Stimulated activated memory B cell treated with anti-CD40 and anti-IgM and Interleukin-4, amounts not matched to agents 10 μg/mL and 1 μg/mL and 100 μg/mL, for 72 hours (primary cell): ENCODE measurements at places on chromosomes 6 and 20.

DNA sequence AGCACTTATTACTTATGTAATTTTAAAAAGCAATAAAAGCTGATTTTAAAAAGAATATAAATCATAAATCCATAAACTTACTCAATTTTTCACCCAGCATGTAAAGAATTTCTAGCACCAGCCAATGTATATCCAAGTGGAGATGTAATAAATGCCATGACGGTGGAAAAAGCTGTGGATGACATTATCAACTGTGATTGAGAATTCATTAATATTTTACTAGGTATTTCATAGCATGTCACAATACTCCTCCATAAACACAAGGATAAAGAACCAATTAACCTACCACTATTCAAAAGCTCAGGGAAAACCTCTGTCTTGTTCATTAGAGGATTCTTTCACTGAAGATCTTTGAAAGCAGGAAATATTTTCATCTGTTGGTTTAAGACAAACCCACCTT is 13.2 kb downstream of the MMS22L start:
- ATAC-seq: no peak

- ATAC-seq: no peak
Measured at GRCh38 chr6:148517470-148517869, 174.8 kb downstream of the SASH1 start.

GRCh38 chr6:100959280-100959679 is 78.2 kb upstream of the ASCC3 start:
- no peak for ATAC-seq

DNA sequence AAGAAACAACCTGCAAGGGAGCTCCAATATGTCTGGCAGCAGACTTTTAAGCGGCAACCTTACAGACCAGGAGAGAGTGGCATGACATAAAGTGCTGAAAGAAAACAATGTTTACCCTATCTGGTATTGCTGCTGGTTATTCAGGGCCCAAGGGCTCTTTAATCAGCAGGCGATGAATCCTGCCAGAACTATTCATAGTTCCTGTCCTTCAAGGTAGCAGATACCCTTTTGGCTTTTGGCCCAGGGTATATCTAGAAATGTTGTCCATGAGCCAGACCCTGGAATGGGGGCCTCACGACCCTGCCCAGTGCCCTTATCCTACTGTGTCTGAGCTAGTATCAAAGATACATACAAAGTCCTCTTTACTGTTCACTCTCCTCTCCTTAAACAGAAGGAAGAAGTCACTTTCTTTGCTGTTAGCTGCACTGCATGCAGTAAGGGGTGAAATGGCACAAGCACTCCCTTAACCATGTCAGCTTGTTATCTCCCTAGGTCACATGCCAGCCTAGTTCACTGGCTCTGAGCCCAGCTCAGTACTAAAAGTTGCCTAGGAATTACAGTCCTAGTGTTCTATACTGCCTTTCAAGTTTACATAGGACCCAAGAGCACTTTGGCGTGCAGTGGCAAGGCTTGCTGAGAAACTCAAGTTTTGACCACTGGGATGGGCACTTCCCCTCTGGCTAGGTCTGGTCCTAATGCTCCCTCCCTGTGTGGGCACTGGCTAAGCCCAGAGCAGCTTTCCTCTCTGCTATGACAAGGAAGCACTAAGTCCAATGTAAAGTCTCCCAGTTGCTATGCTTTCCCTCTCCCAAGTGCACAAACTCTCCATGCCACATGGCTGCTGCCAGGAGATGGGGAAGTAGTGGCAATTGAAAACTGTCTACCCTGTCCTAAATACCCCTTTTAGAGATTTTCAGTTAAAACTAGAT is 122.0 kb downstream of the HTR1B start:
- peak; percentile 34 for ATAC-seq

DNA sequence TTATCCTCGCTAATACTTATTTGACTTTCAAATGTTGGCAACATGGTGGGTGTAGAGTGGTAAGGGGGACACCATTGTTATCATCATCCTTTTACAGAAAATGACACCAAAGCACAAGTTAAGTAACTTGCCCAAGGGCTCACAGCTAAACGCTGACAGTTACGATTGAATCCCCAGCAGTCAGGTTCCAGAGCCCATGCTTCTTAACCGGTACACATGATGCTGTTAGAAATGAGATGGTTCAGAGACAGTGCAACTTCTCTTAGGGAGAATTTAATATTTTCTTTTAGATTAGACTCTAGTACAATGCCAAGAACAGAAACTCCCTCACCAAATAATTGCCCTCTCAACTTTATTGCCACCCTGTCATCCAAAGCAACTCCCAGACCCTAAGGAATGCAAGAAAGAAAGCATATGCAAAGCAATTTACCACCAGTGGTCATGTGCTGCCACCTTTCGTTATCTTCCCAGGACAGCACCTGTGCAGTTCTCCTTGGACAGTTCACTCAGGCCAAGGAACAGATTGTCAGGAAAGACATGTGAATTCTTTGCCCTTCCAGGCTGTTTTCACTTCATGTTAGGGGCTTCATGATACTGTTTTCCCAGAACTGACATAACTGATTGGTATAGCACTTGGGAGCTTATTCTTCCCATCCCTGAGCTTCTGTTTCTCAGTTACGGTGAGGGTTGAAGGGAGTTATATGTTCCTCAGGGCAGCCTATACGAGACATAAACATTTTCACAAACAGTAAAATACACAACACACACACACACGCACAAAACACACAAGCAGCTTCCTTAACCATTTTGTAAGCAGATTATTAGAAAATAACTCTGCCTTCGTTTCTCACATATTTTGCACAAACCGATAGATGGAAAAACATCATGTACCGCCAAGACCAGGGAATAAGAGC is 5.1 kb downstream of the HLA-DMA start:
- no peak for ATAC-seq

- peak; percentile 41 for ATAC-seq
Measured at GRCh38 chr6:34145161-34146020, 496 bp downstream of the GRM4 start.

- ATAC-seq: no peak
Measured at GRCh38 chr6:151617539-151617938, 123.7 kb downstream of the CCDC170 start.

DNA sequence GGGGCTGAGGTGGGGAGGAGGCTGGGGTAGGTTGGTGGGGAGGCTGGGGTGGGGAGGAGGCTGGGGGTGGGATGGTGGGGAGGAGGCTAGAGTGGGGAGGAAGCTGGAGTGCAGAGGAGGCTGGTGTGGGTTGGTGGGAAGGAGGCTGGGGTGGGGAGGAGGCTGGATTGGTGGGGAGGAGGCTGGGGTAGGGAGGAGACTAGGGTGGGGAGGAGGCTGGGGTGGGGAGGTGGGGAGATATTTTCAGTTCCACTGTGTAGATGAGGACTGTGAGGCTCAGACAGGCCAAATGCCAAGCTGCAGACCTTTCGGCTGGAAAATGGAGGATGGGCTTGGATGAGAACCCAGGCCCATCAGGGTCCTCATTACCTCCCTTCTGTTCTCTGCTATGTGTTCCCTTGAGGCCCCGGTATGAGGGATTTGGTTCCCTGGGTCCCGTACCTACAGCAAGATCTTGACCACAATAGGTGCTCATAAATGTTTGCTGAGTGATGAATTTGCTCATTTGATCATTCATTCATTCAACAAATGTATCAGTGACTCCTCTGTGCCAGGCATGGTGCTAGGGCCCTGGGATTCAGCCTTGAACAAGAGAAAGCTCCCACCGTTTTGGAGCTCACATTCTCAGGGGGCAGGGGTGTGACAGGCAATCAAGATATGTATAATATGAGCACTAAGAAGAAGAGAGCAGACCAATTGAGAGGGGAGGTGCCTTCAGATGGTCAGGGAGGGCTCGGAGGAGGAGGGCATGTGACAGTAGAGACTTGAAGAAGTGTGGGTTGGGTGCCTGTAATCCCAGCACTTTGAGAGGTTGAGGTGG is 36.1 kb upstream of the NOL4L start:
- ATAC-seq: peak; percentile 94

DNA sequence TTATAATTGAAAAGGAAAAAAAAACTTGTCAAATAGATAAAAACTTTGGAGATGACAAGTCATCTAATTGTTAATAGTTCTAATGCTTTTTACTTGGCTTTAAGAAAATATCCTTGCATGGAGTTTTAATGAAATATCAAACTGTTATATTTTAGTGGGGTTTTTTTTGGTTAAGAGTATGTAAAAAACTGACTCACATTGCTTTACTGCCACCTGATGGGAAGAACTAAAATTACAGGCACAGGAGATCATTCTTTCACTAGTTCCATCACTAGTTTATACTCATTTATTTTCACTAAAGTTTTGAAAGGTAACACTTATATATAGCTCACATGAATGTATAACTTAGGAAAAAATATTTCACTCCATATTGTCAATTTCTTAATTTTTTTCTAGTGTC is 309.1 kb downstream of the LMBRD1 start:
- ATAC-seq: no peak
